Cerebellar cortex (tissue), 1 donor: ENCODE measurements at places on chromosomes 13 and 19.

GRCh38 chr13:51481656-51482055 lies 28.8 kb upstream of the INTS6 start:
- no peak for DNase-seq

DNA sequence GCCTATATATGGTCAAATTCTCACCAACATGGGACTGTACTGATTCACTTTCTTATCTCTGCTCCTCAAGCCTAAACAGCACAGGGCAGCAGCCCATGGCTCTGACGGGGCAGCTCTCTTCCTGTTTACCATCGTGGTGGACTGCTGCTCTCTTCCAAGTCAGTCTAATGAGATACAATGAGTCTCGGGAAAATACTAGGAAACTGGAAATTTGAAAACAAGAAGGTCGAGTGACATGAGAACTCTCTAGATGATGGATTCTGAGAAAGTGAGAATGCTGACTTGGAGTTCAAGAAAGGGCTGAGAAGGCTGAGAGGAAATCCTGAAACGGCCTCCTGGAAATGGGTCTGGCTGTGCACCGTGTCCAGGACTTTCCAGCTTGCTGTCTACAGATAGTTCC lies 122.8 kb upstream of the ARGLU1 start:
- DNase-seq: no peak

GRCh38 chr13:48476686-48477085 lies 56.2 kb downstream of the RCBTB2 start:
- peak; percentile 87 for DNase-seq

- DNase-seq: no peak
These were observed 627.8 kb upstream of the SLC10A2 start for GRCh38 chr13:103694033-103694432.

GRCh38 chr13:73754241-73754640 lies 380.0 kb downstream of the KLF12 start:
- no peak for DNase-seq

DNA sequence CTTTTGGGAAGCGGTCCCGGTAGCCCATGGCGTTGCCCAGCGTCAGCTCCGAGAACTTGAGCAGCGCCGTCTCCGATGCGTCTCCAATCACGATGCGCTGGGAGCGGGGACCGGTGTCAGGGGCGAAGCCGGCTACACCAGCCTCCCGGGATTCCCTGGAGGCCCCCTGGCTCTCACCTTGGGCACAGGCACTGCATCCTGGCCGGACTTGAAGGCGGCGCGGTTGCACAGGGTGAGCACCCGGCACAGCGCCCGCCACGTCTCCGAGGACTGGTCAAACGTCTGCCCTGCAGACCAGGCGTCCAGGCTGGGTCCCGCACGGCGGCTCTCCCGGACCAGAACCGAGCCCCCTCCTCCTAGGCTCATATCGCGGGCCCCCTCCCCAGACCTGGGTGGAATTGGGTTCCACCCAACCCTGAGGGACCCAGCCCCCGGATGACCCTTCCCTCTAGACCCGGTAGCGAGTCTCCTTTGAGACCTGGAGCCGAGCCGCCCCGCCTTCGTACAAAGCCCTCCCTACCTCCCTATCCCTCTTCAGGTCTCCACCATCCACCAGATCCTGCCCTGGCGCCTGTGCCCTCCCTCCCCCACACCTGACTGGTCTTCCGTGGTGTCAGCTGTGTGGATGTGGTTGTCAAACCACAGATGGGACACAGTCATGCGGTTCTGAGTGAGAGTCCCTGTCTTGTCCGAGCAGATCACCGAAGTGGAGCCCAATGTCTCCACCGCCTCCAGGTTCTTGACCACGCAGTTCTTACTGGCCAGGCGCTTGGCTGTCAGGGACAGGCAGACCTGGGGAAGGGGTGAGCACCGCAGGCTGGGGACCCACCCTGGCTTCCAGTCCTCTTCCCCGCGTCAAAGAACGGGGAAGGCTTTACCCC lies 4.8 kb downstream of the ATP4A start:
- no peak for DNase-seq

DNA sequence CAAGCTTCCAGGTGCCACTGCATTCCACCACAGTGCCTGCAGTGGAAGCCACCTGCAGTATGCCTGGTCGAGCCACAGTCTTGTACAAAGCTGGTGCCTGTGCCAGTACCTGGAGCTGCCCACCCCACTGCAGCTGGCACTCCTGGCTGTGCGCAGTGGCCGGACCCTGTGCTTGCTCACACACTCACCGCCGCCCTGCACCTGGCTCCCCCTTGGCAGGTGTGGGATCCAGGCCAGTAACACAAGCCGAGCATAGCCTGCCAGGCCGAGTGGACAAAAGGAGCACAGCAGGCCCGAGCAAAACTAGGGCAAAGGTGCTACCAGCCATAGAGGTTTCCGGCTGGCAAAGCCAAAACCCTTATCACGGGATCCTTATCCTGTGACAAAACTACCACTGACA lies 18.5 kb downstream of the UGGT2 start:
- peak; percentile 14 for DNase-seq
